Fibroblast of skin of scalp (primary cell): ENCODE measurements at places on chromosomes 2 and 18.

DNA sequence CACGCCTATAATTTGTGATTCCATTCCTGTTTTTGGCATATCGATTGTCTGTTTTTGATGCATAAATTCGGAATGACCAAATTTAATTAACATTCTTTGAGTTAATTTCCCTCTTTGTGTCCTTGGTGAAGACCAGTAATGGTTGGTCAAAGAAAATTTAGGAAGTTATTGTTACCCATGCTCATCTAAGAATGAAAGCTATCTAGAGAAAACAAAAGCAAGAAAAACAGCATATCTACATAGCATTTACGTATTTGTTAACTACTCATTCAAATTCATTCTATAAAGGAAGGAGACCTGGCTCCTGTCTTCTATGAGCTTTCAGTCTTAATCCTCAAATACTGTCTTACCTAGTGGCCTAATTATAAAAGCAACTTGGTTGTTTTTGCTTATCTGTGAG lies 59.2 kb upstream of the CHST9 start:
- DNase-seq = no peak

DNA sequence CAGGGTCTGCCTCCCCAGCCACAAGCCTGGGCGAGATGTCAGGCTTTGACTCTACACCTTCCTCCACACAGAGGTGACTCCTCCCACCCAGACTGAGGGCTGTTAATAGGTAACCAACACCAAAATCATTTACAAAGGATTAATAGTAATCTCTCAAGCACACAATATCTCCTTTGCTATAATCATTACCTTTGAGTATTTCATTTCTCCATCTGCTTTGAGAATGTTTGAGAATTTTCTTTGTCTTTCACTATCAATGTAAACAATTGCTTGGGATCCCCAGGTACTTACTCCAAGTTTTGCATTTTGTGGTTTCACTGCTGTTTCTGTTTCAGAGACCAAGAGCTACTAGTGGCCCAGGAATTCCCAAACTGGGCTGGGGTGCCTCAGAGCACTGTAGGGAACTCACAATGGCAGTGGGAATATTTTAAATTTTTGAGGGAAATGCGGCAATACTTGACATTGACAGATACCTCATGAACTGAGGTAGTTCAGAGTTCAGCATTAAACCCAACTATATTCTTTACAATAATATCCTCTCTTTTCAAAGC lies 166.4 kb upstream of the MGAT5 start:
- no peak for DNase-seq

GRCh38 chr2:190023860-190024259 lies 38.7 kb downstream of the MSTN start:
- DNase-seq = peak; percentile 53

DNA sequence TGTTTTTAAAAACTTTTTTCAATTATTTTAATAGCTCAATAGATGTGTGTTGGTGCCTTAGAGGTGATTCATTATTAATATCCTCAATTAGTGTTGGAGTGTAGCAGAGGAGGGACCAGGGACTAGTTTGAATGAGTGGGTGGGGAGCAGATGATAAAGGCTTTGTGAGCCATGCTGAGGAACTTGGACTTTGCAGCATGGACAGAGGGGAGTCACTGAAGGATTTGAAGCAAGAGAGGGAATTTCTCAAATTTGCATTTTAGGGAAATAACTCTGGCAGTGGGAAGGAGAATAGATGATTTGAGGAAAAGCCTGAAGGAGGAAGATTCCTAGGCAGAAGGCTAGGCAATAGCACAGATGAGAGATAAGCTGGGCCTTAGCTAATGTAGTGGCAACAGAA lies 42.3 kb upstream of the RMND5A start:
- no peak for DNase-seq
